ENCODE measurements at places on chromosomes 5 and 9. TPM values are rescaled to one million over a fixed set of nuclear protein-coding genes. Genes with fewer than 3 reads are reported as not detected.

GRCh38 chr9:114078021-114078780, at the start of gene AMBP:
TSS of gene AMBP (minus strand) at chr9:114078300. CDS start at chr9:114078209, 91 bp downstream.
- no peak for DNase-seq

DNA sequence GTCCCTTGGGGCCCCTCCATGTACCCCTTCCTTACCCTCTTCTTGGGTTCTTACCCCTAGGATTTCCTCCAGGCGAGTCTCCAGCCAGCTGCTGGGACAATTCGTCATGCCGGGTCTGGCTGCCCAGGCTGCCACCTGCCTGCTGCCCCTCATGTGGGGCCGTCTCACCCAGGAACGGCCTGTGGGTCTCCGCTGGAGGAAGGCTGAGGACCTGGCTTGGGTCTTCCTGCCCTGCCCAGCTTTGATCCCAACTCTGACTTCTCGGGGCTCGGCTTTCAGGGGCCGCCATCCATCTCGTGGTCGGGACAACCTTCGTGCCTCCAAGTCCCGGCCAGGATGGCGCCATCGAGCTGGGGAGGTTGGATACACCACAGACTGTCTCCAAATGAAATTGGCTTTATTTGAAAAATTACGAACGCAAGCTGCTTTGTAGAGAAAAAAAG, 38.1 kb downstream of the HMCN2 start:
- DNase-seq: no peak

- DNase-seq: peak; percentile 64
Observed at GRCh38 chr5:179795049-179795862, 1.5 kb downstream of the LTC4S start.

DNA sequence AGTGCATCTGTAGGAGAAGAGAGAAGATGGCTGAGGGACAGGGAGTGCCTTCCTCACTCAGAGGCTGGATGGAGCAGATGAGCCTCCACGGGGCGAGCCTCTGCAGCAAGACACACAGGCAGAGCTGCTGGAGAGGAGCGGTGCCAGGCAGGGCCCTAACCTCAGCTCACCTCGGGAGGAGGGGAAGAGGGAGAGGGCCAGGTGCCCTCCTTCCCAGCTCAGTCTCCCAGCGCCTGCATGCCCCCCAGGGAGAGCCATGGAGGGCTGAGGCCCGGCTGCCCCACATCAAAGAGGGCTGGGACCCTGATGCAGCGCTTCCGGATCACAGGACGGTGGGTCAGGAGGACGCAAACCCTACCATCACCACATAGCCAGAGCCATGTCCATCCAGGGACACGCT, 13.6 kb upstream of the SPATA31E1 start:
- DNase-seq: no peak

The CLIC3 gene
- total RNA-seq: 27.0 TPM

The OR13C5 gene
- total RNA-seq: 0.17 TPM

The CD14 gene
- 0.83 TPM for total RNA-seq
